ENCODE measurements at places on chromosomes 5 and 9.

GRCh38 chr5:14202462-14202861 lies 59.3 kb downstream of the TRIO start:
- no peak for DNase-seq

DNA sequence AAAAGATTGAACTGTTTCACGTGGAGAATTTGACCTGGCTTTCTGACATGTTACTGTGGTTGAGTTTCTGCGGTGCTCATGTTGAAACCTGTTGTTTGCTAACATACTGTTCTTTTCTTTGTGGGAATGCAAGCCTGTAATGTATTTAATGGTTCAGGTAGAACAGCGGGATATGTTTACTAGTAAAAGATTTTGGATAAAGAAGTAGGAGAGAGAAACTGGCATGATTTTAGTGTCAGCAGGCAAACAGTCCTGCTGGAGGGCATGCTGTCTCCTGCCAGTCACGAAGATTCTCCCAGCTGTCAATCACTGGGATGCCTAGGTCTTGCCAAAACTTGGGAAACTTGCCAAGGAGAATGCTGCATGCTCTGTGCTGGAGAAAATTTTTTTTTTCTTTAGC lies 263.5 kb downstream of the TAF11L14 start:
- no peak for DNase-seq

GRCh38 chr5:52388349-52388748 lies 399.4 kb upstream of the ITGA1 start:
- DNase-seq = no peak

GRCh38 chr9:123343443-123344191 lies 12.4 kb upstream of the CRB2 start:
- DNase-seq = no peak

DNA sequence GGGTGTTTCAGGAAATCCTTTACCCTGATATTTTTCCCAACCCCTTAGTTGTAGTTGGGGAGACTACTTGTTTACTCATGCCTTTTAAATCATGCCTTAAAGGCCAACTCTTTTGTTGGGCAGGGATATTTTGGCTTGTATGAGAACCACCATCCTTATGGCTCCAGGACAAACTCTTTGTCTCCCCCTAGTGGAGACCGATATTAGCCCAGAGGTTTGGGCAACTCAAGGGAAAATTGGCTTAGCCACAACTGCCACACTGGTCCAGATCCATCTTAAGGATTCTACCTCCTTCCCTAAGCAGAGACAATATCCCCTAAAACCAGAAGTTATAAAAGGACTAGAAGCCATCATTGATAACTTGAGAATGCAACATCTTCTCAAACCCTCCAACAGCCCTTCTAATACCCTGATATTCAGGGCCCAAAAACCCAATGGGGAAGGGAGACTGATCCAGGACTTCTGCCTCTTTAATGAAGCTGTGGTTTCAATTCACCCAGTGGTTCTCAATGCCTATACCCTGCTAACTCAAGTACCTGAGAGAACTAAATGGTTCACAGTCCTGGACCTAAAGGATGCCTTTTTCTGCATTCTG lies 100.9 kb upstream of the HCN1 start:
- no peak for DNase-seq

DNA sequence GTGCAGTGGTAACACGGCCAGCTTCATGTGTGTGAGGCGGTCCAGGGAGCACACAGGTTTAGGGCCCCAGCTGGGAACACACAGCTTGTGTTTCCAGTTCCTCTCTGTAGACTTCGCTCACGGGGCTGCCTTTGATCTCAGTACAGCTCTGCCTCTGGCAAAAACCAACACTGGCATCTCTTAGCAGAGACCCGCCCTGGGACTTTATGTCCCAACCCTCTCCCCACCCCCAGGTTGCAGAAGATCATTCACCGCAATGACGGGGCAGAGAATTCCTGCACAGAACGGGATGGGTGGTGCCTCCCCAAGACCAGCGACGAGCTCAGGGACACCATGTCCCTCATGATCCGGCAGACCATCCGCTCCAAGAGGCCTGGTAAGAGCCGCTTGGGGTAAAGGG lies 5.2 kb upstream of the CEL start:
- DNase-seq = no peak

- DNase-seq = no peak
These were observed 16.1 kb downstream of the PCSK5 start for GRCh38 chr9:75906531-75906930.

DNA sequence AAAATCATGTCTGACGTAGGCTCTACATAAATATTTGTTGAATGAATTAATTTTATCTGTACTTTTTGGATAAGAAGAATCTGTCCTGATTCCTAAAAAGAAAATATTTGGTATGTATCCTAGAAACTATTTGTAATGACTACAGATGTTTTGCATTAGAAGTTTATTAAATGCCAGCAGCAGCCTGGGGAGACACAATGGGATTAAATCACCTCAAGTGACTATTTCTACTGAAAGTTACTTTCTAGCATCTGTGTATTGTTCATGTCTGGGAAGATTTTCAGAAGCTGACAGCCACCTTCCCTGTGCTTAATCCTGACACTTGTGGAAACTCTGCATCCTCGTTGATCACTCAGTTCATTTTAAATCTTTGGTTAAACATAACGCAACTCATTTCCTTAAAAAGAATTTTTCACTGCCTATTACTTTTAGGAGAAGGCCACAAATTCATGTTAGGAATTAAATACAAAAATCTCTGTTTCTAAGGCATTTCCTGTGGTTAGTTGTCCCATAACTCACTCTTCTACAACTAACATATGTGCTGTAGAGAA lies 209.3 kb upstream of the PPP1R2B start:
- no peak for DNase-seq

DNA sequence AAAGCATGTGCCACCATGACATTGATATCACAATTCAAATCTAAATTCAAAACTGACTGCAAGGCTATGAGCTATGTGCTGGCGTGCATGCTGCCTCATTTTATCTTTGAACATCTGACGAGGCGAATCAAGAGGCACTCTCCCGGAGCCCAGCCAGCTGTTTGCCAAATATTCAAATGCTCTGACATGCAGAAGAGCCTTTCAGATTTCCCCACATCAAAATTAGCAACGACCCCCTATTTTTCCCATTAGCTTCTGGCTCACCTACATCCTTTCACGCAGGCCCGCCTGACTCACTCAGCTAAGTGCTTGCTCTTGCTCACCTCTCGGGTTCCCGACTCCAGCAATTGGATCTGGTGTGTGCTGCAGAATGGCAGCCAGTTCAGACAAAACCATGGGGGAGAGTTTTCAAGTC lies 159.0 kb downstream of the NR2F1-AS1 start:
- no peak for DNase-seq

Measured in HS-5 (cell line).